ENCODE measurements at places on chromosomes 1 and 21. TPM values are rescaled to one million over a fixed set of nuclear protein-coding genes. Genes with fewer than 3 reads are reported as not detected.

Gene SCCPDH
- 43.2 TPM for polyA plus RNA-seq

DNA sequence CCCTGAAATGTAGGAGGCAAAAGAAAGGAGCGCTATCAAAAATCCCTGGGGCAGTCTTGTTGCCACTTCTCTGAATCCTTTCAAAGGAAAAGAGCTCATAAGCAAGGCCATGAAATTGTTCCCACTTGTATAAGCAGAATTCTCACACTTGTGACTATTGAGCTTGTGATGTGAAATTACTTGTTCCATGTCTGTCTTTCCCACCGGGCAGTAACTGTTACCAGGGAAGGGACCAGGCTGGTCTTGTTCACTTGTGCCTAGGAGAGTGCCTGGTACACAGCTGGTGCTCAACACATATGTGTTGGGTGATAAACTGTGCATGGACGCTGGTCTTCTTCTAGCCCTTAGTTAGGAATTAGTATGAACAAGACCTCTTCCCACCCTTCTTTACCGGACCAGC is 150.6 kb downstream of the CDC7 start:
- no peak overlapping the region for H3K4me3 ChIP-seq
- DNase-seq = no peak
- peaks cover 5% of the 10 kb centered on the region for H3K4me1 ChIP-seq

GRCh38 chr1:234437423-234438171 is 41.4 kb downstream of the TARBP1 start:
- no peaks in the 10 kb centered on the region for H3K27me3 ChIP-seq
- no peak for DNase-seq
- peaks cover 25% of the 10 kb centered on the region for H3K36me3 ChIP-seq
- no peak overlapping the region for H3K4me3 ChIP-seq

Gene CRNN
- not detected for polyA plus RNA-seq

- no peak overlapping the region for H3K4me3 ChIP-seq
- H3K36me3 ChIP-seq = peaks cover 24% of the 10 kb centered on the region
- H3K27me3 ChIP-seq = no peaks in the 10 kb centered on the region
- no peak for DNase-seq
- peaks cover 32% of the 10 kb centered on the region for H3K4me1 ChIP-seq
Measured at GRCh38 chr1:154471304-154471703, 30.7 kb upstream of the TDRD10 start.

- H3K27me3 ChIP-seq = no peaks in the 10 kb centered on the region
- DNase-seq = no peak
- no peaks in the 10 kb centered on the region for H3K36me3 ChIP-seq
- H3K4me3 ChIP-seq = no peak overlapping the region
- H3K4me1 ChIP-seq = no peaks in the 10 kb centered on the region
- no peak overlapping the region for H3K27ac ChIP-seq
Measured at GRCh38 chr1:117128323-117129079, 7.0 kb upstream of the TRIM45 start.

Gene GJA4
- polyA plus RNA-seq = 26.3 TPM

- H3K4me1 ChIP-seq = no peaks in the 10 kb centered on the region
- no peak overlapping the region for H3K4me3 ChIP-seq
- H3K36me3 ChIP-seq = no peaks in the 10 kb centered on the region
Measured at GRCh38 chr1:207990455-207990854, 79.5 kb upstream of the CD34 start.

GRCh38 chr1:168092566-168093355 is 44.0 kb downstream of the GPR161 start:
- no peak overlapping the region for H3K27ac ChIP-seq
- DNase-seq = no peak
- no peaks in the 10 kb centered on the region for H3K4me1 ChIP-seq
- no peaks in the 10 kb centered on the region for H3K27me3 ChIP-seq
- no peaks in the 10 kb centered on the region for H3K36me3 ChIP-seq
- no peak overlapping the region for H3K4me3 ChIP-seq

- no peaks in the 10 kb centered on the region for H3K36me3 ChIP-seq
- H3K4me1 ChIP-seq = no peaks in the 10 kb centered on the region
- no peak overlapping the region for H3K27ac ChIP-seq
- no peak overlapping the region for H3K4me3 ChIP-seq
- DNase-seq = peak; percentile 22
Measured at GRCh38 chr1:24903955-24904730, 25.9 kb downstream of the RUNX3 start.

Gene TCEANC2
- polyA plus RNA-seq = 11.4 TPM

Gene F3
- 8.0 TPM for polyA plus RNA-seq

Gene HUNK
- 5.3 TPM for polyA plus RNA-seq

GRCh38 chr1:168585937-168586336 is 9.5 kb downstream of the XCL1 start:
- H3K4me1 ChIP-seq = no peaks in the 10 kb centered on the region
- DNase-seq = no peak
- H3K36me3 ChIP-seq = no peaks in the 10 kb centered on the region
- no peak overlapping the region for H3K27ac ChIP-seq
- no peak overlapping the region for H3K4me3 ChIP-seq

DNA sequence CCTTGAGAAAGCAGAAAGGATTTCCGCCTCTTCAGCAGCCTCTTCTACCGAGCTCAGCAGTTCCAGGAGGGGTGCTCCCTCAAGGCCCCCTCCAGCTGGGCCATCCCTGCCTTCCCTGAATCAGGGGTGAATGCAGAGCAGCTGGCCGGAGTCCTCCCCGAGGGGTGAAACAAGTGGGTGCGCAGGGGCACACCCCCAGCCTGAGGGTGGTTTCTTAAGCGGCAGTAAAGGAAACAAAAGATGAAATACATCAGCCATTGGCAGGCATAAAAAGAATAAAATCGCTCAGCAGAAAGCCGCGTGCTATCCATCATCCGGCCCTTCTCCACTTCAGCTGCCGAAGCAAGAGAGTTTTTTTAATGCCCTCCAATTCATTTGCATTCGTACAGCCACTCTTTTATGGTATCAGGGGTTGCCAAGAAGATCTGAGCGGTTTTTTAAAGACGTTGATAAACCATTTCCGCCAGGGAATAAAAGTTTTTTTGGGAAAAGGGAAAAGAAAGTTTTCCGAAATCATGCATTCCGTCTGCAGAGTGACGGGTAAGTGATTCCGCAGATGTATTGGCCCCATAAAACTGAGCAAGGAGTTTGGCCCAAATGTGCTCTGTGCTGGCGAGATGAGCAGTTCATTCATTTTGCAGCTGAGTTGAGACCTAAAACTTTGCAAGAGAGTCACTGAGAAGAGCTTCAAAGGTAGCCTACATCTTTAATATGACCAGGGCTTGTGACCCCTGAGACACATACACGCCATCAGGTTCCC is 73.7 kb upstream of the ZC3H12A start:
- no peaks in the 10 kb centered on the region for H3K36me3 ChIP-seq
- DNase-seq = no peak
- no peaks in the 10 kb centered on the region for H3K27me3 ChIP-seq
- no peak overlapping the region for H3K27ac ChIP-seq
- no peaks in the 10 kb centered on the region for H3K4me1 ChIP-seq
- H3K4me3 ChIP-seq = no peak overlapping the region

- no peaks in the 10 kb centered on the region for H3K36me3 ChIP-seq
- DNase-seq = no peak
- peaks cover 4% of the 10 kb centered on the region for H3K27me3 ChIP-seq
- no peaks in the 10 kb centered on the region for H3K4me1 ChIP-seq
- no peak overlapping the region for H3K4me3 ChIP-seq
- no peak overlapping the region for H3K27ac ChIP-seq
Measured at GRCh38 chr1:234107416-234108021, 203.0 kb downstream of the SLC35F3 start.

GRCh38 chr1:160365325-160365724 is 1.5 kb upstream of the NHLH1 start:
- DNase-seq = no peak
- H3K36me3 ChIP-seq = peaks cover 6% of the 10 kb centered on the region
- no peak overlapping the region for H3K27ac ChIP-seq
- H3K27me3 ChIP-seq = no peaks in the 10 kb centered on the region
- no peak overlapping the region for H3K4me3 ChIP-seq
- H3K4me1 ChIP-seq = no peaks in the 10 kb centered on the region

DNA sequence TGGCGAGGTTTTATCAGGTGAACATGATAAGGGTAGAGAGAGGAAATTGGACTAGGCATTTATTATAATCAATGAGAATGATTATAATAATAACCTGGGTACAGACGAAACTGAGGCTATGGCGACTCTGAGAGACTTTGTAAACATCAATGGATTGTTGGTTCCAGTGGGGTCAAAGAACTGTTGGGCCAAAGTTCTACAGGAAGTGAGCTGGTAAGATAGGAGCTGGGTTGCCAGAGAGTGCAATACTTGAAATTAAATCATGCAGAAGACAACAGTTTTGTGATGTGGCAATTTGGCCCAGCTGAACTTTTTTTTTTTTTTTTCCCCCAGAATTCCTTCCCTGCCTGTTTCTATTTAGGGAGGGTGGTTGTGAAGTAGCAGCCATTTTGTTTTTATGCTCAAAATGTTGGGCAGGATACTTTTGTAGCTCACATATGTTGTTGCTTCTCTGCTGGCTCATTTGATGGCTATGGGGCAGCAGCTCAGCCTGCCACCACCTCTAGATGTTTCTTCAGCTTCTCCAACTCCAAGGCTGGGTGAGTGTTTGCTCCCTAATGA is 286.5 kb upstream of the B3GALT2 start:
- no peak overlapping the region for H3K27ac ChIP-seq
- no peaks in the 10 kb centered on the region for H3K4me1 ChIP-seq
- no peaks in the 10 kb centered on the region for H3K27me3 ChIP-seq
- no peaks in the 10 kb centered on the region for H3K36me3 ChIP-seq

DNA sequence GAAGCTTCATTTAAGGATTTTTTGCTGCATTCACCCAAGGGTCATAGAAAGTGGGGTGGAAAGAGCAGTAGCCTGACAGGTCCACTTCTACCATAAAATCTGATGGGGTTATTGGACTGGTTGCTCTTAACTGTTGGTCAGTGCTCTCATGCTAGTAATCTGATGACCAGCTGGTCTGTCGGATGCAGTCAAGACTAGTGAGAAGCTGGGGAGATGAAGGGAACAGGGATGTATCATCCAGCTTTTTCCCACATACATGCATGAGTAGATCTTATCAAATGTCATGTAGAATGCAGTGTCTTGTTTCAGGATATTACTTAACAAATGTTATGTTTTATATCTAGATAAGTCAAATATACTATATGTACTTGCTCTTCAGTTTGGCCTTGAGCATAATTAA is 11.1 kb downstream of the ATP1B1 start:
- no peak for DNase-seq
- H3K36me3 ChIP-seq = peaks cover 10% of the 10 kb centered on the region
- H3K27ac ChIP-seq = no peak overlapping the region
- H3K4me1 ChIP-seq = peaks cover 32% of the 10 kb centered on the region
- H3K4me3 ChIP-seq = no peak overlapping the region

Gene SH3D21
- polyA plus RNA-seq = 27.3 TPM

GRCh38 chr1:56375326-56375804 is 204.0 kb downstream of the PLPP3 start:
- no peaks in the 10 kb centered on the region for H3K27me3 ChIP-seq
- H3K27ac ChIP-seq = no peak overlapping the region
- no peak for DNase-seq

GRCh38 chr1:185439727-185440415 is 122.8 kb upstream of the IVNS1ABP start:
- no peaks in the 10 kb centered on the region for H3K36me3 ChIP-seq
- H3K4me3 ChIP-seq = no peak overlapping the region
- H3K4me1 ChIP-seq = peaks cover 23% of the 10 kb centered on the region
- no peaks in the 10 kb centered on the region for H3K27me3 ChIP-seq

Gene SPRR2G
- polyA plus RNA-seq = not detected

DNA sequence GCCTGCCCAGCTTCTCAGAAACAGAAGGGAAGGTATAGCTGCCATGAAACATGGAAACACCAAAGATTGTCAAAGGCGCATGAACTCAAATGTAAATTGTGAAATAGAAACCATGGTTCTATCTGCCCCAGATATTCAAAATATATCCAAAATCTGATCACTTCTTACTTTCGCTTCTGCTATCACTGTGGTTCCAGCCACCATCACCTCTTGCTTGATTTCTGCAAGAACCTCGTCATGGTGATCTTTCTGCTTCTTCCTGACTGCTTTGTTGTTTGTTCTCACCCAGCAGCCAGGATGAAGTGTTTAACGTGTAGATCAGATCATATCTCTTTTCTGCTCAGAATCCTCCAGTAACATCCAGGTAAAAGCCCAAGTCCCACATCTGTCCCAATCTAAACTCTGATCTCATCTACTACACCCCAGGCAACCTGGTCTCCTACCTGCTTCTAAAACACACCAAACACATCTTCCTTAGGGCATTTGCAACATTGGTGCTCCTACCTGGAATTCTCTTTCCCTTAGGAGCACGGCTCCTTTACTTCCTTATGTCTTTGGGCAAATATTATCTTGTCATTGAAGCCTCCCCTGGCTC is 10.5 kb upstream of the LMO4 start:
- no peaks in the 10 kb centered on the region for H3K36me3 ChIP-seq
- no peak overlapping the region for H3K27ac ChIP-seq
- H3K4me3 ChIP-seq = no peak overlapping the region
- DNase-seq = no peak
- no peaks in the 10 kb centered on the region for H3K4me1 ChIP-seq

DNA sequence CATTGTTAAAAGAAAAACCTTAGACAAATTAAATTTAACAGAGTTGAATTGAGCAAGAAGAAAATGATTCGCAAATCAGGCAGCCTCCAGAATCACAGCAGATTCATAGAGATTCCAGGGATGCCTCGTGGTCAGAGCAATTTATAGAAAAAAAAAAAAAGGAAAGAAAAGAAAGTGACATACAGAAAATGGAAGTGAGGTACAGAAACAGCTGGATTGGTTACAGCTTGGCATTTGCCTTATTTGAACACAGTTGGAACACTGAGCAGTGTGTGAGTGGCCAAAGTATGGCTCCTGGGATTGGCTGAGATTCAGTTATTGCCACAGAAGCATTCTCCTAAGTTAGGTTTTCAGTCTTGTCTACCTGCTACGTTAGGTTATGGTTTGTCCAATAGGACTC is 9.1 kb upstream of the C21orf91 start:
- no peak overlapping the region for H3K27ac ChIP-seq
- H3K36me3 ChIP-seq = no peaks in the 10 kb centered on the region
- H3K4me1 ChIP-seq = no peaks in the 10 kb centered on the region
- H3K27me3 ChIP-seq = no peaks in the 10 kb centered on the region
- DNase-seq = no peak
- H3K4me3 ChIP-seq = no peak overlapping the region

Gene CSF1
- 6.9 TPM for polyA plus RNA-seq

Gene RYR2
- 7.8 TPM for polyA plus RNA-seq

Gene PAPPA2
- polyA plus RNA-seq = 0.24 TPM

Gene HCRTR1
- 0.18 TPM for polyA plus RNA-seq

GRCh38 chr1:228897901-228898300 is 162.6 kb downstream of the RHOU start:
- peaks cover 2% of the 10 kb centered on the region for H3K4me1 ChIP-seq
- H3K27me3 ChIP-seq = no peaks in the 10 kb centered on the region
- H3K36me3 ChIP-seq = no peaks in the 10 kb centered on the region
- H3K27ac ChIP-seq = no peak overlapping the region
- no peak for DNase-seq
- no peak overlapping the region for H3K4me3 ChIP-seq

All from left lung (tissue), 14 donors.